Progenitor cell of endocrine pancreas (in vitro differentiated cells): ENCODE measurements at places on chromosomes 4 and X.

DNA sequence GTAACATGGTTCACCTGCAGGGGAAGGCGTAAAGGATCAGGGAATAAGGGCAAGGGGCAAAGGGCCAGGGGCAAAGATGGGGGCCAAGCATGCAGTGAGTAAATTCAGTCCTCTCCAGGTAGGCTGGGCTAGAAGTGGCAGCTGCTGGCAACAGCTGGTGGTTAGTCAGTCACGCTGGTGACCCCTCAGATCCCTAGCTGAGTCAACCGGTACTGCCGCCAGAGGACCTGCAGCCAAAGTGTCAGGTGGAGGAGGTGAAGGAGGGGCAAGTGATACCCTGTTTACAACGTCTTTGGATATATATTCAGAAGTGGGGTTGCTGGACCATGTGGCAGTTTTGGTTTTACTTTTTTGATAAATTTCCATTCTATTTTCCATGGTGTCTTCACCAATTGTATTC, 24.6 kb upstream of the NAP1L2 start:
- no peak for DNase-seq

DNA sequence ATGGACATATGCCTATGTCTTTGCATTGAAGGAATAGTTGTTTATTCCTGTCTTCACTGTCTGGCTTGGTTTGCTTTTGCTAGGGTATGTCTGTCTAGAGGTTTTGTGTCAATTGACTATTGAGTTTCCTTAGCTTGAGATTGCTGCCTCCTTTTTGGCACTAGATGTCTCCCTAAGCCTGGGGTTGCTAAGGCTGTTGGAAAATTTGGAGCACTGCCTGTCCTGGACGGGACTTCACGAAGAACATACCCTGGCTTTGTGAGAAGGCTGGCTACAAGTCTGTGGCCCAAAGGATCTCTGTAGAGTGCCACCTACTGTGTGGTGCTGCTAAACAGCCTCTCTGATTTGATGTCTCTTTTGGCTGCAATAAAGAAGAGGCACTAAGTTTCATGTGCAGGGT, 183.8 kb upstream of the NUDT10 start:
- DNase-seq = no peak

DNA sequence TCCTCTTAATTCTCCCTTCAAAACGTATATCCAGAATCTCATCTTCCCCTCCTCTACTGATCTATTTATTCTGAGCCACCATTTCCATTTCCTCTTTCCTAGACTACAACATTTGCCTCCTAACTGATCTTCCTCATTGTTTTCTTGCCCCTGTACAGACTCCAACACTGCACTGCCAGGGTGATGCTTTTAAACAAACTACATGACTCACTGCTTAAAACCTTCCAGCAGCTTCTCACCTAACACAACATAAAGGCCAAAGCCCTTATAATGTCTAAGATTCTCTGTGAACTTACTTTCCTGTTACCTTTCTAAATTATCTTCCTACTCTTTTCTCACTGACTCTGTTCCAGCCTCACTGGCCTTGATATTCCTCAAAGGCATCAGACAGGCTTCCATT, 161.0 kb upstream of the HS3ST1 start:
- DNase-seq = no peak

DNA sequence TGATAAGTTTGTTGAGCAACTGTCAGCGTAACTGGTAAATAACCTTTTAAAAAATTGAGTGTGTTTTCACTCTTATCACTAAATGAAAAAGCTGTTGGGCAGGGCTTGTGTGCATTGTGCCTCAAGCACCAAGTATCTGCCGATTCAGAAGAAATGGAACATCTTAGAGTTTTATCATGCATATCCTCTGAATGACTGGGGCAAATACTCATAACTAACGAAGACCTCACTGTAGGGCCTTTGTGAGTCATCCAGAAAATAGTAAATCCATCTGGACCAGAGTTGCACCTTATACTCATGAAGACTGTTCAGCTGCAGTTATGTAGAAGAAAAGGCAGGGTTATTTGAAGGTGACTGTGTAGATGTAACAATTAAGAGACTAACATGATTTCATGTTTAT, 222.1 kb downstream of the CAMK2D start:
- DNase-seq = no peak

DNA sequence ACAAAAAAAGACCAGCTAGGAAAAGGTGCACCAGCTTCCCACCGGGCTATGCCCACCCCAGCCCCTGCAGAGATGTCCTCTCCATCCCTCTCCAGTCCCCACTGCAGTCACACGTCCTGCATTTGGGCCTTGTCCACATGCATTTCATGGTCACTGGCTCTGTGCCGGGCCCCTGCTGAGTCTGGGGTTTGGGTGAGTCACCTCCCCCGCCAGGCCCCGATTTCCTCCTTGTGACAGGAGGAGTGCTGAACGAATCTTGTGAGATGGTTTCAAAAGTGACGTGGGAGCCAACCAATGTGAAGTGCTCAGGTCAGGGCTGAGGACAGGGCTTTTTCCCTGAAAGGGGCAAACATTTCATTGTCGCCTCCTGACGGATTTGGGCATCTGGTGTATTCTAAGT, 7.1 kb downstream of the CPZ start:
- no peak for DNase-seq

DNA sequence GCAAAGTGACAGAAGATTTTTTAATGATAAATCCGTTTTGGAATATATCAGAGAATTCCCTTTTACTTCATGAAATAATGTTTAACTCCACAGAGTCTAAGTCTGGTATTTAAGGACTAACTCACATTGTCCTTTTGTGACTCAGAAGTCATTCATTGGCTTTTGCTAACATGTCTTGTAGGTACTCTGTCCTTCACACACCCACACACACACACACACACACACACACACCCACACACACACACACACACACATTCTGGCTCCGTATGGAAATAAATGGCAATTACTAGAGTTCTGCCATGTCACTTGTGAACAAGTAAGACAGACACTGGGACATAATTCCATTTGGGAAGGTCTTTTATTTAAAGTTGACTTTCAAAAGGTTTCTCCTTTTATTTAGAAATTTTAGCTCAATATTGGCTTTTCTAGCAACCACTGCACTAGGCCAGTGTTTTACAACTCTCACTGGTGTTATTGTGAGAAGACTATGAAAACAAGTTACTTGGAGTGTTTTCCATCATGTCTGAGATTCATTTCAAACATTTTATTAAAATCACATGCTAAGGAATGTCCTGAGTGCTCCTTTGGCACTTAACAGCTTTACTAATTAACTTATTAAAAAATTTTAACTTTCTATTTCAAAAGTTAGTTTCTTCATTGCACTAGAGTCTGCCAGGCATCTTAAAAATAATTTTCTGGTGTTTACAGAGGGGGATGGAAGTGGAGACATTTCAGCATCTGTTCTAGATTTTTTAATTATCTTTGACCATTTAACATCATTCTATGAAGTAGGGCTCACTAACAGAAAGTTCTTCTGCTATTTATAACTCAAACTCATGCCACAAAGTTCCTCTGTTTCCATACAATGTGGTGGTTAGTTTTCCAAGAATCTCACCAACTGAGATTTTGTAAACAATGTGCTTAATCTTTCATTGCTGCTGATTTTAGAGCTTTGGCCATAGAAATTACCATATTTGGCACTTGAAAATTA, 240.3 kb upstream of the GPC4 start:
- DNase-seq = no peak

GRCh38 chrX:152038804-152039203, 64.3 kb upstream of the GABRE start:
- no peak for DNase-seq

GRCh38 chrX:40300286-40300890, 202.6 kb upstream of the BCOR start:
- DNase-seq = no peak

DNA sequence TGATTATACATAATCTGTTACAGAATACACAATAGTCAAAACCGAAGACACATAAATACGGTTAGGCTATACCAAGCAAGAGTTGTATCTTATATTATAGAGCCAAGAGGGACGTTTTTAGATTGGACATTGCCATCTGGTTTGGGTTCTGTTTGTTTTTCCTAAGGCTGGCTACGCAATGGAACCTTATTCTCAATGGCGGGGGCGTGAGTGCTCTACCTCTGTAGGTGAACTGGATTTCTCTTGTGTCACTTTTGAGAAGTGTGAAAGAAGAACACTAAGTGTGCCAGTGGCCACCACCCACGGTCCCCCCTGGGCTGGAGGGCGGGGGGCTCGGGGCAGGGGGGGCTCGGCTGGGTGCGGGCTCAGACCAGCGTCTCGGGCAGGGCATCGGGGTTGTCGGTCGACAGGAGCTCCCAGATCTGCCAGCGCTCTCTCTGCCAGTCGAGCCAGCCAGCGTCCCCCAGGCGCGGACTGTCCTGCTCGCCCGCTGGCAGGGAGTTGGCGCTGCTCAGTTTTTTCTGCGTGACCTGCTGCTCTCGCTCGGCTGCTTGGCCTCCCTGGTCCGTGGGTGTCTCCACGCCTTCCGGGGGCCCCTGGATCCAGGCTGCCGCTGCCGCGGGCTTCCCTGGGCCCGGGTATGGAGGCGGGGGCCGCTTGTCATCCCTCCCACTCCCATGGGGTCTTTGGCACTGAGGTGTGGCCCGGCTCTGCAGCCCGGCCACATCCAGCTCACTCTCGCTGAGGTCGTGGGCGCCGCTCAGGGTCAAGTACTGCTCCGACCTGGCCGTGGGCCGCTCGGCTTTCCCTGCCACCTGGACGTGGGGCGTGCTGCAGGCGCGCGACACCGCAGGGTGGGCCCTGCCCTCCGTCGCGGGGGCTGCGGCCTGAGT, 27.6 kb downstream of the HCCS start:
- no peak for DNase-seq

DNA sequence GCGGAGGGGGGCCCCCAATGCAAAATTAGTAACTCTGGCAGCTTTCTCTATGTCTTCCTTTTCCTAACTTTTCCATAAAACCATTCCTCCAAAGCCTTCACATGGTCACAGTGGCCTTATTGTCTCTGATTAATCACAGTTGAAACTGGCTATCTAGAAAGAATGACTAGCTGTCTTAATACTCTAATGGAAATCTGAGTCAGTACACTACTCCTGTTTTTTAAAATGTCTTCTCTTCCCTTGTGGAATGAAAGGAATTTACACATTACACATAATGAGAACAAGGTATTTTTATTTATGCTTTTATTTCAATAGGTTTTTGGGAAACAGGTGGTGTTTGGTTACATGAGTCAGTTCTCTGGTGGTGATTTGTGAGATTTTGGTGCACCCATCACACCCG, 66.3 kb upstream of the PUDP start:
- no peak for DNase-seq

DNA sequence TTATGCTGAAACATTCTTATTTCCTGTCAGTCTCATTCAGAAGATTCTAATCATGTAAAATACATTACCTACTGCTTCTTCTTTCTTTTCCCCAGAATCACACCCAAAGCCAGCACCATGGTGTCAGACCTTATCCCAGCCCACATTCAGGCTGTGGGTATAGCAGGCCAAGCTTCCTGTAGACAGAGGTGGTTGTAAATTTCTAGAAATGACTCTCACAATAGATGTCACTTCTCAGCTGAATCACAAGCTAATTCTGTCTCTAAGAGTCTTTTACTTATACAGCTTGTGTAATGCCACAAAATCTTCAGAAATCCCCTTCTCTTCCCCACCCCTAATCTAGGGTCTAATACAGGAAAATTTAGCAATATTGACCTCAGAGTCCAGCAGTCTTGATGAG, 239.6 kb downstream of the PARM1 start:
- no peak for DNase-seq

GRCh38 chr4:145418739-145419138, 62.9 kb upstream of the SMAD1 start:
- DNase-seq = no peak

DNA sequence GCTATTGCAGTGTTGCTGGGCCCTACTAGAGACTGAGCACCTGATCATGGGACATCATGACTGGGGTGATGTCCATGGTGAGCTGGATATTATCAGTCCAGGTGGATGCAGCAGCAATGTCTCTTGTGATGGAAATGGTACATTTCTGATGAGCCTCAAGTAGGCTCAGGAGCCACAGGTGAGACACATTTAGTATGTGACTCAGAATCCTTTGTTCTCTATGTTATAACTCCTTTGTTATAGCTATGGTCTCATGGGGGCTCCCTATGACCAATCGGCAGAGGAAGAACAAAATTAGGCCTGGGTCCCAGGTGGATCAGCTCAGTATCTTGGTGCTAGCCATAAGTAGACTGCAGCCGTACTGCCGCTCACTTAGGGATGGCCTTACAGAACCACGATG, 107.9 kb upstream of the FAT1 start:
- no peak for DNase-seq

DNA sequence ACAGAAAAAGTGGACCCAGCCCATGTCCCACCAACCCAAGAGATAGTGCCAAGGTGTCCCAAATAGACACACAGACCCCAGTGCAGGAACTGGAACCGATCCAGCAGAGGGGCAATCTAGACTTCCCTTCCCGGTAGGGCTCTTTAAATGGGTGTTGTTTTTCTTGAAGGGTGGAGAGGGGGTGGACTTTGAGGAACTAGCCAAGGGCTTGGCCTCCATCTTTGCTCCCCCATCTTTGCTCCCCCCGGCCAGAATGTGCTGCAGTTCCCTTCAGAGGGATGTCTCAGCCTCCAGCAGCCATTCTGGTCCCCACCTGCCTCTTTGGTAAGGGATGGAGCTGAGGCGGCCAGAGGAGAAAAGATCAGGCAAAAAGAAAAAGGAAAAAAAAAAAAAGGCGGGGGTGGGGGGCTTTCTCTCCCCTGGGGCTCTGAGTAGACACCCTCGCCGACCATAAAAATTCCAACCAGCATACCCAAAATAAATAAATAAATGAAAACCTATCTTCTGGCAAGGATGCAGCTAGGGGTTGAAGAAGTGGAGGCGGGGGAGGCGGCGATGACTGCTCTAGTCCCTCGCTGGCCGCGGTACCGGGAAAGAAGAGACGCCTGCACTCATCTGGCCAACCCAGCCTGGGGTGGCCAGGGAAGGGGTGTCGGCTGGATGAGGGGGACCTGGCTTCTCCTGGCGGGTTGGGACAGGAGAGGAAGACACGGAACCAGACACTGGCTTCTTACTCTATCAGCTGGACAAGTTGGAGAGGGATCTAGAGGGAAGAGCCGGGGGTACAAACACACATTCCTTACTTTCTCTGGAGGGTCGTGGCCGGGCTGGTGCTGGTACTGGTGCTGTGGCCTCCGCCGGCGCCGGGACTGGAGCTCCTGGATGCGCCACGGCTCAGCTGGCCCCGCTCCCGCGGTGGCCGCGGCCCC, 38.5 kb upstream of the IQSEC2 start:
- no peak for DNase-seq

DNA sequence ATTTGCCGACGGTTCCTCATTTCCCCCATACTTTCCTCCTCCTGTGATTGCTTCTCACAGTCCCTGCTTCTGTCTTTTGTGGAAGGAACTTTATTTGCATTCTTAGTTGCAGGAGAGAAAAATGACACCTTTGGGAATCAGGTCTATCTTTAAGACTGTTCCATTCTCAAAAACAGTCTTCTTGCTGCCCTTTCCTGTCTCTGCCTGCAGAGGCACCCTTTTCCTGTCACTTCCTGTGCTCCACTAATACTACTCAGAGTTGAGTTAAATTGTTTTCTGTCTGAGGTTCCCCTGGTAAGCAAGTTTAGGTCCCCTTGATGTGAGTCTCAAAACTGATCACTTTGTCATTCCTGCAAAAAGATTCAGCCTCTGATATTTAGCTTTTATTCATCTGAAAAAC, 208.8 kb upstream of the CLNK start:
- no peak for DNase-seq

- peak; percentile 26 for DNase-seq
Observed at GRCh38 chr4:87219632-87220093, 755 bp downstream of the KLHL8 start.

GRCh38 chr4:169202145-169202699, 68.5 kb downstream of the SH3RF1 start:
- no peak for DNase-seq

- DNase-seq = no peak
Observed at GRCh38 chr4:71287305-71287704, 51.5 kb upstream of the SLC4A4 start.
